ENCODE measurements at places on chromosomes 12 and 14. TPM values are rescaled to one million over a fixed set of nuclear protein-coding genes. Genes with fewer than 3 reads are reported as not detected.

The PRH2 gene
- total RNA-seq = not detected

GRCh38 chr12:65152012-65152411 is 17.4 kb upstream of the LEMD3 start:
- no peak for DNase-seq
- H3K27me3 ChIP-seq = no peaks in the 10 kb centered on the region
- H3K4me3 ChIP-seq = no peak overlapping the region
- no peak overlapping the region for H3K27ac ChIP-seq

- H3K27ac ChIP-seq = no peak overlapping the region
- DNase-seq = peak; percentile 86
- H3K27me3 ChIP-seq = no peaks in the 10 kb centered on the region
- H3K4me1 ChIP-seq = peaks cover 10% of the 10 kb centered on the region
Observed at GRCh38 chr14:51776102-51776894, 84.1 kb upstream of the GNG2 start.

- no peak overlapping the region for H3K4me3 ChIP-seq
- no peaks in the 10 kb centered on the region for H3K4me1 ChIP-seq
- no peak overlapping the region for H3K27ac ChIP-seq
- no peak for DNase-seq
- no peaks in the 10 kb centered on the region for H3K36me3 ChIP-seq
Observed at GRCh38 chr12:20415641-20416040, 47.3 kb downstream of the PDE3A start.
